ENCODE measurements at places on chromosomes 4 and X.

DNA sequence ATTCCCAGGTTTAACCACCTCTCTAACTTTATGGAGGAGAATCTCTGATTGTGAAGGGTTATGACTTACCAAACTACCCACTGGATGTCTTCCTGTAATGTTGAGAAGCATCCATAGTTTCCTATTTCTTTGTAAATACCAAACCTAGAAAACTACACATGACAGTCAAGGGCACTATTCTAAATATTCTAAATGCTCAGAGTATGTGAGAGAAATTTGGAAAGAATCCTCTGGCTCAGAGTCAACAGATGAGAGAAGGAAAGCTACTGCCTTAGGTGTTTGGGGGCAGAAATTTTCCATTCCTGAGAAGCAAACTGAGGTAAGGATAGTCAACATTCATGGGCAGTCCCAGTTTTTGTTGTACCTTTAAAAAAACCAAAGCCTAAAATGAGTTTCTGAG, 155.8 kb downstream of the KCNIP4 start:
- DNase-seq, result no peak

DNA sequence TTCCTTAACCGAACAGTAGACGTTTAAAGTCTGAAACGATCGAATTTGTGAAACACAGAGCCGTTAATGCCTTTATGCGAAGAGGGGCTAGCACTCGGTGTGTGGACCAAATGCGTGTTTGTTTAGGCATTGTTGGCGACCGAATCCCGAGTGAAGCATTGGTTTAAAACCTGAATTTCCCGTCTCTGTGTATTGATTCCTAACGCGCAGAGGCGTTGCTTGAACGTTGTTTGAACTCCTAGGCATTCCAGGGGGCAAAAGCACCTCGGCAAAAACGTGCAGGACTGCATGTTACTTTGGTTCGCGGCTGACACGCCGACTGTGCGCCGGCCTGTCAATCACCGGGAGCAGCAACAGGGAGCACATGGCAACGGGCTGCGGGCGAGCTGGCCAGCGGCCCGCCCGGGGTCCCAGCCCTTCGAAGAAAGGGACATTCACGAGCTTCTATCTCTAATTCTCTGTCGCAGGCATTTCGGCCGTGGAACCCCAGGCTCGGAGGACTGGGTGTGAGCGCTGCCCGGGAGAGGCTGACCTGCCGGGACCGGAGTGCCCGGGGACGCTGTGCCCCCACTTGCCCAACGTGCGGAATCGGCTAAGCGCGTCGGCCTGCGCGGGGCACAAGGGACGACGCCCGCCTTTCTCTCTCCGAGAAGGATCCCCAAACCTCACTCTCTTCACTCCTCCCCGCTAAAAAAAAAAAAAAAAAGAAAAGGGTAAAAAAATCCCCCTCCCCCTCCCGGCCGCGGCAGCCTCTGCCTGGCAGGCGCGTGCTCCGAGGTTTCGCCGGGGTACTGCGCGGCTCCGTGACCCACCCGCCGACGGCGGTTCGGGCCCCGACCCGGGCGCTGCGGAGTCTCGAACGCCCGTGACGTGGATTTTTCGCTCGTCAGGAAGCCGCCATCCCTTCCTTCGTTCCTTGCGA, 810 bp downstream of the SPRY1 start:
- peak; percentile 37 for DNase-seq

GRCh38 chr4:54737421-54737820, 79.7 kb downstream of the KIT start:
- DNase-seq, result no peak

GRCh38 chr4:168383510-168383909, 65.0 kb upstream of the DDX60 start:
- DNase-seq, result no peak

DNA sequence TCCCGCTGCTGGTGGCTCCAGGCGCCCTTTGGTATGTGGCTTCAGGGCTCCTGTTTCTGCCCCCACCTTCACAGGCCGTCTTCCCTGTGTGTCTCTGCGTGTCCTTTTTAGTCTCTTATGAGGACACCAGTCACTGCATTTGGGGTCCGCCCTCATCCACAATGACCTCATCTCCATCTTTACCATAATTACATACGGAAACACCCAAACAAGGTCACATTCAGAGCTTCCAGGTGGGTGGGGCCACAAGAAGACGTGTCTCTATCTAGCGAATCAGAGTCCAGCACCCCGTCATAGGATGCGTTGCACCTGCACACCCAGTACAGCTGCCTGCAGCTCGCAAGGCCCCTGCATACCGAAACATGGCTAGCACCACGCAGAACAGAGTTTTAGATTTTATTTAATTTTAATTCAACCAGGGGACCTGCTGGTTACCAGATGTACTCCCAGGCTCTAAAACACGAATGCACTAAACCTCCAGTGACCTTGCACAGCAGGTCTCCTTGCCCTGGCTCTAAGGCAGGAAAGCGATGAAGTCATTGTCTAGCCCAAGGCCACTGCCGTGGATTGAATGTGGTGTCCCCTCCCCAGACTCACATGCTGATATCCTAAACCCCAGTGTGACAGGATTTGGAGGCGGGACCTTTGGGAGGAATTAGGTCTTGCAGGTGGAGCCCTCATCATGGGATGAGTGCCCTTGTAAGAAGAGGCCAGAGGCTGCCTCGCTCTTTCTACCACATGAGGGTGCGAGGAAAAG, 30.3 kb downstream of the ABLIM2 start:
- no peak for DNase-seq

DNA sequence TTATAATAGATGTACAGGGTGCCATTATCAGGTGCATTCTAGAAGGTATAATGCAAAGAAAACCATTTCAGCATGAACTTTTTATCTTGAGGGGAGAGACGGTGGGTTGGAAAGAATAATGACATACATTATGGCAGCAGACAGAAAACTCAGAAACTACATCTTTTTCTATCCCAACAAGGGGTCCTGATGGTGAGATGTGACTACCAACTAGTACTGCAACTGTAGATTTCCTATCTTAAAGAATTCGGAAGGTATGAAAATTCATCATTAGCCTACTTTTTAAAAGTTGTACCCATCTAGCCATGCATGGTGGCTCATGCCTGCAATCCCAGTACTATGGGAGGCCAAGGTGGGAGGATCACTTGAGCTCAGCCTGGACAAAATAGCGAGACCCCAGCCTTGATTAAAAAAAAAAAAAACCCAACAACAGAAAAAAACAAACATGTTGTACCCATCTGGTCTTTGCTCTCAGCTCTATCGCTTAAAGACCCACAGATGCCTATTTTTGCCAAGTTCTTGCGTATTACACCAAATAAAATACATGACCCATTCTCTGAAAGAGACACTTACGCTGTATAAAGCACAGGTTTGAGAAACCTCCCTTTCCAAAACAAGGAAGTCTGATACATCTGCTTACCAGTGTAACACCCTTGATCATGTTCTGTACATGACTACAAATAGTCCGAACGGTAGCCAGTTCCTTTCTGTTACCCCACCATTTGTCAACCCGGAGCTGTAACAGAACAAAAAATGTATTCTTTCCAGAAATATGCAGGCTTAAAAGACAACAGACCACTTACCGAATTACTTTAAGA, 1.6 kb downstream of the RPL9 start:
- DNase-seq, result no peak

DNA sequence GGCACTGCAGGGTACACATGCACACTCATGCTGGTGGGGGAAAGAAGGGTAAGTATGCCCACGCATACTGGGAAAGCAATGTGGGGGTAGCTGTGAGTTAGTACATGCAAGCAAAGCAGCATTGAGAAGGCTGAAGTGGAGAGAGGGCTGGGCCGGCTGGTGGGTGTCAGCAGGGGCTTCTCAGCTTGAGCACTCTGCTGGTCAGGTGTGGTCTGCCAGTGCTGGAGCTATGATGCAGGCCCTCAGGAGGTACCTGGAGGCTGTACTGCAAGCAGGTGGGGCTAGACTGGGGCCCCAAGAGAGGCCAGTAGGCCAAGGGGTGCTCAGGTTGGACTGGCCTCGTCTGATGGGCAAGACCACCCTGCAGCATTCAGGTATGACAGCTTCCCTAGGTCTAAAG, 61.9 kb upstream of the SERPINA7 start:
- no peak for DNase-seq

GRCh38 chrX:123899701-123900100, 39.8 kb downstream of the XIAP start:
- DNase-seq, result no peak

DNA sequence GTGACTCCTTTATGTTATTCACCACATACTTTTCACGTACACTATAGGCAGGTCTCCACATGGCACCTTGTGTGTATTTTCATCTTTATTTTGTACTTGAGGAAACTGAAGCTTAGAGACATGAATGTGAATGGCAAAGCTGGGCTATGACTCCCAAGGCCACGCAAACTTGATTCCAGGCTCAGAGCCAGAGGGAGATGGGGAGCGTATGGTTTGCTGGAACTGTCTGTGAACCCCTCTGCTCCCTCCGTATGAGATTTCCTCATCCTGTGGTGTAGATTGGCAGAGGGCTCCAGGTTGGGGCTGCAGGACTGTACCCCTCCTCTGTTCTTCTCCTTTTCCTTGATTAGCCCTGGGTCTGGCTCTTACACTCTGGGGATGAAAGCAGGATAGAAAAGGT, 16.1 kb upstream of the STARD8 start:
- no peak for DNase-seq

GRCh38 chrX:151153086-151153485, 23.3 kb upstream of the GPR50 start:
- no peak for DNase-seq

- no peak for DNase-seq
These were observed 129.2 kb upstream of the ETNPPL start for GRCh38 chr4:108891896-108892590.

DNA sequence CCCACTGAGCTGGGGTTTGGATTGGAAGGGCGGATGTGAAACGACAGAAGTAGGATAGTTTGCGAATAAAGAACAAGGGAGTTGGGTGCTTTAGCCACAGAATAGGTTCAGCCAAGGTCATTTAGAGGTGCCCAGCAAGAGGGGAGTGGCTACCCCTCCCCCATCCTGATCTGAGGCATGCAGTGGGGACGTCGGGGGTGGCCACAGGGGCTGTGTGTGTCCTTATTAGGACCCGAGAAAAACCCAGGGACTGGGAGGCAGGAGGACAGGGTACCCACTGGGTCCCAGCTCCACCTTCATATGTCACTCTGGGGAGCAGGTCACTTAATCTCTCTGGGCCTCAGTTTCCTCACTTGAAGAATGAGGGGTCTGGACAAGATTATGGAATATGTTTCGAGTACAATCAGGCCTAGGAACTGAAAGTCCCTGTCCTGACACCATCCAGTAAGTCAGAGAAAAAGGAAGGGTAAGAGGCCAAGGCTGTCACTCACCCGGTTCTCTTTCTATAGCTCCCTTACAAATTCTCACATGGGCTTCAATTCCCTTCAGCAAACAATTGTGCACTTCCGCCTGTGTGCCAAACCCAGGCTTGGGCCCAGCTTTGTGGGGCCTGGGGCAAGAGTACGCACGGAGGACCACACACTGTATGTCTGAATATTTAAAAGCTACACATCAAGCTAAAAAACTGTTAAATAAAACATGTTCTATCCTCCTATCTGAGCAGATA, 4.2 kb upstream of the NYX start:
- DNase-seq, result no peak

DNA sequence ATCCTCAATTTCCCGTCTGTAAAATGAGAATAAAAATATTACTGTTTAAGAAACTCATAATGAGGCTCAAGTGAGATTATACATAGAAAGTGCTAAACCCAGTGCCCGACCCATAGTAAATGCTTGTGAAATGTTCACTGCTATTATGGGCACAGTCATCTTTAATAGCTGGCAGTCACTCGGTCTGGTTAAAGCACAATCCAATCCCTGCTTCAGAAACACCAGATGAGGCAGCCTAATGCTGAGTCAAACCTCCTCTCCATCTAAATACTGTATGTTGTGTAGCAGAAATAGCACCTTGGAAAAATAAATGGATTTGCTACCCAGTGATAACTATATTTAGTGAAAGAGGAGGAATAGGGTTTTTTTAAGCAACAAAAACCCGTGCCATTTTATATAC, 14.5 kb downstream of the EVC2 start:
- no peak for DNase-seq

DNA sequence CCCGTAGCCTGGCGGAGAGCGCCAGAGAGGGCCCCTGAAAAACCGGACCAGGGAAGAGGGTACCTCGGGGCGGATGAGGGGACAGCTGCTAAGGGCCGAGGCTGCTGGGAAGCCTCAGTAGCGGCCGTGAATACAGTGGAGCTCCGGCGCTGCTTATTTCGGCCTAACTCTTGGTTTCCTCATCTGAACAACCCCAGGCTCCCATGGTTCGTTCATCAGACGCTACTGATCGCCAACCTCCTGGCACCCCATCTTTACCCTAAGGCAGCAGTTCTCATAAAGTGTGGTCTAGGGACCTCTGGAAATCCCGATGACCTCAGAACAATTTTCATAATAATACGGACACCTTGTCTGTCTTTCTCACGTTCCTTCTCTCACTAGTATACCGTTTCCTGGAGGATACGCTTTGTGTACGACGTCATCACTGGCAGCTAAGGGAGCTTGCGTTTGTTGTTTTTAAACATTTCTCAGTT, 645 bp upstream of the RAB28 start:
- DNase-seq, result no peak
